ENCODE measurements at places on chromosomes 2 and 18.
A peak's percentile ranks its signal among the peaks of the same experiment; 100 is the strongest.

DNA sequence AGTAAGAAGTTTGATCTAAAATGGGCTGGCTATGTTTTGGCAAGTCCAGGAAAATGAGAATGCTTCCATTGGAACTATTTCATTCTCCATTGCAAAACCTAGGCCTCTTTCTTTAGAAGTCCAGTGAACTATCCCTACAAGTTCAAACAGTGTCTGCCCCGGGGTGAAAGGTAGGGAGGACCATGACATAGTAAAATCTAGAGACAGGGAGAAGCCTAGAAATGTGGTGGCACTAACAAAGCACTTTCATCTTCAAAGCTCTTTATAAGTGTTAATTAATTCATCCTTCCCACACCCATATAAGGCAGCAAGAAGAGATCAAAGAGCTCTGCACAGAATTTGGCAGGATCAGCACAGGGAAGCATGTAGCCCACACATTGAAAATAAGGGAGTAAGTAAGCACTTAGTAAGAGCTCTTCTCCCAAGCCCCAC, 214.5 kb downstream of the IRS1 start:
- no peak for DNase-seq

DNA sequence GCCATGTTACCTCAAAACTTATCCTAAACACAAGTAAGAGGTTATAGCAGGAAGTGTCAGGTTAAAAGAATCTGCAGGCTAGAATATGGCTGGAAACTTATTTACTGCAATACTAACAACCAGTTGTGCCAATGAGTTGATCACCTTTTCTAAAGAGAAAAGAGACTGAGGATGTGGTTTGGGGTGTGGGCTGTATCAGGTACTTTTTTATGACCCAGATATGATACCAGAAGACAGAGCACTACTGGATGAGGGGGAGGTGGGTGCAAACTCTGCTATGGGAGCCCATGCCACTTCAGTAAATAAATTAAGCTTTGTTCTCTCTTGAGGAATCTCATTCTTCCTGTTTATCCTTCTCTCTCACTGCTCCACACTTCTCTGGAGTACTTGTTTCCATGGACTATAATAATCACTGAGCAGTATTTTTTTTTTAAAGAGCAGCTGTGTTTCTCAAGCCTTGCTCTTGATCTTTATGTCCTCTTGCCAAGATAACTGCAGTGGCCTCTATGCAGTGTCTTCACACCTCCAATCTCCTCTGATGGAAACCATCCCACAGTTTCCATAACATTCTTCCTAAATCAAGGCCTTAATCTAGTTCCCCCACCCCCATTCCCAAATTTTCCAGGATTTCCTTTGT, 51.2 kb upstream of the NOSTRIN start:
- peak; percentile 62 for DNase-seq

DNA sequence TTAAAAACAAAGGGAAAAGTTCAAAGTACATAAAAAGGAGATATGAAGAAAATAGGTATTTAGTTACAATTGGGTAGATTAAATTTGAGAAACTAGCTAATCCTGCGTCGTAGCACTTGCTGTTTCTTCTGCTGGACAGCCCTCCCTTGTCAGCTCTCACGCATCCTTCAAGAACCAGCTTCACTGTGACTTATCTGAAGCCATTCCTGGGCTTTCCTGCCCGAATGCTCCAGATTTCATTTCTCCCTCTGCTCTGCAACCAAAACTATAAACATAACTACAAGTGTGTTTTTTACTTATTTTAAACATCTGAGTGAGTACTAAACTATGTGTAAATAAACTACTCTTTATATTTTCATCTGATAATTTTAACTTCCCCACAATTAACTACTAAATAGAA, 149.2 kb downstream of the MTCL1 start:
- DNase-seq: no peak

GRCh38 chr2:127219171-127220070, 678 bp downstream of the CYP27C1 start:
- no peak for DNase-seq

GRCh38 chr2:97719362-97720155, 6.2 kb downstream of the ZAP70 start:
- DNase-seq: no peak

- DNase-seq: no peak
Measured at GRCh38 chr2:53334610-53335009, 433.0 kb upstream of the CHAC2 start.

GRCh38 chr2:241764275-241765241, 12.1 kb upstream of the GAL3ST2 start:
- DNase-seq: no peak

GRCh38 chr2:71685941-71686611, 232.7 kb downstream of the DYSF start:
- no peak for DNase-seq

DNA sequence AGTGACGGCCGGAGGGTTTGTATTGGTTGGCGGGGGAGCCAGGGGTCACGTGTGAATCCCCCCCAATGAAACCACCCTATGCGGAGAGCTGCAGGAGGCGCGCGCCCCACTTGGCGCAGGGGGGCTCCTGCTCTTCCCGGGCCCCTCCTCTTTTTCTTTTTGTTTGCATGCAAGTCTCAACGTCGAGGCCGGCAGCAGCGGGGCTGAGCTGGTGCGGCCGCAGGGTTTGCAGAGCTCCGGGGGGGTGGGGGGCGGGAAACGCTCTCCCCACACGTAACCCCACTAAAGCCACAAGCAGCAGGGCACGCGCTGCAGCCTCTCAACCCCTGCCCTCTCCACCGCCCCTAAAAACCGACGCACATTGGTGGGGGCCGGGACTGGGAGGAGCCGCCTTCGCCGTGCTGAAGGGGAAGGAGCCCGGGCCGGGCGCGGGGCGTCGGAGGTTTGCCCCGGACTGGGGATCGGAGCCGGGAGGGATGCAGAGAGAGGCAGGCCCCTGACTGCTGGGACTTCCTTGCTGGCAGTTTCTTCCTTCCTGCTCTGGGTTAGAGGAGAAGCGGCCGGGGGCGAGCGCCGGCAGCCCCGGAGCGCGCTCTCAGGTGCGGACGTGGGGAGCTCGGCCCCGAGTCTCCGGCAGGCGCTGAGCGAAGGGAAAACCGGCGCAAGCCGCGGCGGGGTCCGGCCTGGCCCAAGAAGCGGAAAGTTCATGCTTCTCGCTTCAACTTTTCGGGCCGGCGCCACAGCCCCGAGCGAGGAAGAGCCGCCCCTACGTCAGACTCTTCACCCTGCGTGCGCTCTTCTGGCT, 864 bp downstream of the LBH start:
- DNase-seq: peak; percentile 81

- no peak for DNase-seq
Measured at GRCh38 chr2:73859721-73860586, 31.2 kb downstream of the STAMBP start.

DNA sequence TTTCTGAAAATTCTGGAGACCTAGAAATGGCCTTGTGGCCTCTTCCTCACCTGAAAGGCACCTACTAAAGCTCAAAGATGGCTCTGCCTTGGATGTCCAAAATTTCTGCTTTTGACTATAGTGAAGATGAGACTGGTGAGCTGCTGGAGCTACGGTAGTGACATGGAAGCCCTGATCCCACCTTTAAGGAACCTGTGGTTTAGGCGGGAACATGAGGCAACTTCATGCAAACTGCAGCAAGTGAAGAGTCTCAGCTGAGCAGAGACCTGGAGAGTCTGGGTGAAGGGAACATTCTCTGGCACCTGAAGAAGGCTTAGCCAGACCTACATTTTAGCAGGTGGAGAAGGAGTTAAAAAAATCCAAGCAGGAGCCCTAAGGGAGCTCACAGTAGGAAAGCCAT, 40.0 kb downstream of the GORASP2 start:
- no peak for DNase-seq

DNA sequence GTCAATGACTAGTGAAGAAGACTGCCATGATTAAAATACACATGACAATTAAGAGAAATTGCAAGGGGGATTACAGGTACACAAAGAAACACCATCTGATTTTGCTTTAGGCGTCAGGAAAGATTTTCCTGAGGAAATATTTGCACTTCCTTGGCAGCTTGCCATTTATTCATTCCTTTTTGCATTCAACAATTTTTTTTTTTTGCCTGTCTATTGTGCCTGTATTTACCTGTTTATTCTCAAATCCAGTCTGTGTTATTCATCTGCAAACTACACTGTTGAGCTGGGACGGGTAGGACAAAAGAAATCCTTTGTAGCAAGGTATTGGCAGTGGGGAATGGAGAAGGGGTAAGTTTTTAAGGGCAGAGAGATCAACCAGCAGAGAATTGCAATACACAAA, 31.8 kb downstream of the SMAD2 start:
- no peak for DNase-seq

DNA sequence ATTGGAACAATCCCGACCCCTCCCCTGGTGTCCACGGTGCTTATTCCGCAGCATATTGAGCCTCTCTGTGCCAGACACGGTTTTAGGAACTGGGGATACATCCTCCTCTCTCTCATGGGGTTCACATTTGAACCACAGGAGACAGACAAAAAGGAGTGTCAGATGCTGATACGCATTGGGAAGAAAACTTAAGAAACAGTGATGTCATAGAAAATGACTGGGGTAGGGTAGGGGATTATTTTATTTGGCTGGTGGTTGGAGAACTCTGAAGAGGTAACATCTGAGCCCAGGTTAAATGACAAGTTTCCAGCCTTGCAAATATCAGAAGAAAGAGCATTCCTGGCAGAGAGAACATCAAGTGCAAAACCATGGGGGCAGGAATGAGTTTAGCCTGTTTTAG, 344.5 kb downstream of the DPP10 start:
- DNase-seq: no peak

DNA sequence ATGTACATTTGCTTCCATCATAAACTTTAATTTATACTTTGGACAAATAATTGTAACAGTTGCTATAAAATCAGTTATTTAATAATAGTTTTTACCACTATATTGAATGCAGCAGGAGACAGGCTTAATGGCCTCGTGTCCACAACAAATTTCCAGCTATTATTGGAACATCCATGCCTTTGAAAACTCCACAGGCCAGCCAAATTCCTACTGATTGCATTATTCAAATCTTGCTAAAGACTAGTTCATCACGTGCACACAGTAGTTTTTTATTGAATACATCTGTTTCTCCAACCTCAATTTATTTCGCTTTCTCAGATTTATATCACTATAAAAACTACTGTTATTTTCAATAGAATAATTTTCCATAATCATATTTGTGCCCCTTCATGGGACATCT, 18.4 kb upstream of the PTPRM start:
- DNase-seq: no peak

DNA sequence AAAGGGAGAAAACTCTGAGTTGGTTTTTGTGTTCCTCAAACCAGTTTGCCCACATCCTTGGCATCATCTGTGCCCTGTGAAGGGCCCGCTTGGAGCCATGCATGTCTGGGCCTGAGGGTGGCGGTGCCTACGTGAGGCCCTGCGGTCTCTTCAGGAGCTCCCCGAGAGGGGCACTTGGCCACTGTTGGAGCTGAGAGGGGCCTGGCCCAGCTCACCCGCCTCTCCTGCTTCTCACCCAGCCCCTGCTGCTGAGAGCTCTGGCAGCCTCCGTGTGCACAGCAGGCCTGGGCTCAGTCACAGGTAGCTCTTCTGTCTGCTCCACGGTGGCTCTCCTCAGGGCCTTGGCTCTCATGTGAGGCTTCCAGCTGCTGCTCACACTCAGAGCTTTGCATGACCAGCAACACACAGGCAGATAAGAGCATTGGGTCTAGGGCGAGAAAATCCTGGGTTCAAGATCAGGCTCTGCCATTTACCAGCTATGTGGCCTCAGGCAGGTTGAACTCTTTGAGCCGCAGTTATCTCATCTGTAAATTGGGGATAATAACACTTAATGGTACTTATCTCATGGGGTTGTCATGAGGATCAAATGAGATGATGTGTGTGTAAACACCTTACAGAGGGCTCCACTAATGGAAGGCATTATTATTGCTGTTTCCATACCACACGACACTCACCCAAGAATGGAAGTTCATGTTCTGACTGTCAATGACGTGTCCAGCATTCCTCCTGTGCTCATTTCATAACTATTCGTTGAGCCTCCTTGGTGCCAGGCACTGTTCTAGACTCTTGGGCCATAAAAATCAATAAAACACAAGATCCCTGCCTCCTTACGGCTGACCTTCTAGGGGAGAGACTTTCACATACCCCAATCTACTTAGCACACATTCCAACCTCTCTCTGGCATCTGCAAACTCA, 41.6 kb upstream of the PLB1 start:
- no peak for DNase-seq

GRCh38 chr2:69680001-69680675, 36.6 kb upstream of the AAK1 start:
- DNase-seq: no peak

- DNase-seq: no peak
Measured at GRCh38 chr18:59220784-59221765, 1.1 kb downstream of the GRP start.

- DNase-seq: no peak
Measured at GRCh38 chr2:128279786-128280157, 38.9 kb downstream of the HS6ST1 start.
